ENCODE measurements at places on chromosomes 12 and 14. TPM values are rescaled to one million over a fixed set of nuclear protein-coding genes. Genes with fewer than 3 reads are reported as not detected.

- H3K4me1 ChIP-seq, result no peaks in the 10 kb centered on the region
- peaks cover 4% of the 10 kb centered on the region for H3K27me3 ChIP-seq
- H3K4me3 ChIP-seq, result no peak overlapping the region
- H3K27ac ChIP-seq, result no peak overlapping the region
Observed at GRCh38 chr12:10031771-10032175, 1.3 kb downstream of the CLEC9A start.

Gene ANO2
- 0.10 TPM for total RNA-seq

DNA sequence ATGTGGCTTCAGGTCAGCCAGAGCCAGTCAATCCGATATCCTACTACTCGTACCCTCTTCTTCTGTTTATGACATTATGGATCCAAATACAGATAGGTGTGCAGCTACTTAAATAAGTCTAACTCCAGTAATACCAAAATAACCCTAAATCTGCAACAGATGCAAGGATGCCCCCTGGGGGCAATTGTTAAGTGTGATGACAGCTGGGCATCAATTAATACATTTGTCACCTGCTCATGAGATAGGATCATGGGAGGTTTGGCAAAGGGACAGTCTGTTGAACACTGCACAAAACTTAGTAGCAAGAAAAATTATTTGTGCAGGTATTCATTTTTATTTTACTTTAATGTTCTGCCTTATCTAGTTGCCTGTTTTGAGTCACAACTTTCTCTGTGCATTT is 83.2 kb downstream of the SLC38A6 start:
- no peak overlapping the region for H3K4me3 ChIP-seq
- H3K27ac ChIP-seq, result no peak overlapping the region
- H3K36me3 ChIP-seq, result no peaks in the 10 kb centered on the region
- no peaks in the 10 kb centered on the region for H3K4me1 ChIP-seq
- DNase-seq, result peak; percentile 44

Gene EIF2S3B
- 0.62 TPM for total RNA-seq

Gene ADAM20
- 0.72 TPM for total RNA-seq

- H3K27me3 ChIP-seq, result no peaks in the 10 kb centered on the region
- peak; percentile 67 for DNase-seq
- H3K4me1 ChIP-seq, result peaks cover 6% of the 10 kb centered on the region
- H3K27ac ChIP-seq, result no peak overlapping the region
Observed at GRCh38 chr12:104420868-104421267, 35.9 kb upstream of the CHST11 start.

Gene RGS6
- total RNA-seq, result 0.69 TPM

DNA sequence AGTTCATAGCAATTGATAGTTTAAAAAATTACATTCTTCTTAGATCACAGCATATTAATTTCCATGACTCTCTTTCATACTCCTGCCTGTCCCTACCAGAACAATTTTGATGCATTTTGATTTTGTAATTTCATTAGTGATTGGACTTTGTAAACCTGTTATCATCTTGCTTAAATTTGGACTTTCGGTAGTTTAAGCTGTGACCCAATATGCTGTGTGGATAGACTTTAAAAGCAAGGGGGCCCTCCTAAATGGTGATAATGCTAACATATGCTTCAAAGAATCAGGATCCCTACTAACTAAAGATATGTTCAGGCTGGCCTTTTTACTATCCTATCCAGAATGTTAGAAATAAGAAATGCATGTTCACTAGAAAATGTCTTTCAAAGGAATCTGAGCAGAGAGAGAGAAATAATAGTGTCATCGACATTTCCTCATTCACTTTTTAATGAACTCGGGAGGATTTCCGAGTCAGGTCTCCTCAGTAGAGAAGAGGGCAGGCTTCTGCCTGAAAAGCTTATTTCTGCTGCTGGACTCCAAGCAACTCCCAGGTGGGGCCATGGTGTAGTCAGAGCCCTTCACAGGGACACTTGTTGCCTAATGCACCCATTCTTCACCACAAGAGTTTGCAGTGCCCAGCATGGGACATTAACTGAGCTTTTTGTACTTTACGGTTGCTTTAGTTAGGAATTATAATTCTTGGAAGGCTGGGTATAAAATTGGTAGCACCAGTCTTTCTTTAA is 16.7 kb downstream of the SLC38A4 start:
- H3K27ac ChIP-seq, result no peak overlapping the region
- no peak for DNase-seq
- no peaks in the 10 kb centered on the region for H3K36me3 ChIP-seq
- no peak overlapping the region for H3K4me3 ChIP-seq
- H3K27me3 ChIP-seq, result peaks cover 2% of the 10 kb centered on the region

DNA sequence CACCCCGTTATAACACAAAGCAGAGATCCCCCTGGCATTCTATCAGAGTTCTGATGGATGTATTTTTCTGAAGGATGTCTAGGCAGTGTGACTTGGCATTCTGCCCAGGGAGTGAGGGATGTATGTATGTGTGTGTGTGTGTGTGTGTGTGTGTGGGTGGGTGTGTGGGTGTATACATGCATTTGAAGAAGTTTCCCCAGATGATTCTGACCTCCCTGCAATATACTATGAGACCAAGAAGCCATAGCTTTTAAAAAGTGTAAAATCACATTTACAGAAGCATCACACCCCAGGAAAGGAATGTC is 59.7 kb upstream of the NAP1L1 start:
- peaks cover 11% of the 10 kb centered on the region for H3K4me1 ChIP-seq
- H3K4me3 ChIP-seq, result no peak overlapping the region
- no peak for DNase-seq
- H3K36me3 ChIP-seq, result no peaks in the 10 kb centered on the region

DNA sequence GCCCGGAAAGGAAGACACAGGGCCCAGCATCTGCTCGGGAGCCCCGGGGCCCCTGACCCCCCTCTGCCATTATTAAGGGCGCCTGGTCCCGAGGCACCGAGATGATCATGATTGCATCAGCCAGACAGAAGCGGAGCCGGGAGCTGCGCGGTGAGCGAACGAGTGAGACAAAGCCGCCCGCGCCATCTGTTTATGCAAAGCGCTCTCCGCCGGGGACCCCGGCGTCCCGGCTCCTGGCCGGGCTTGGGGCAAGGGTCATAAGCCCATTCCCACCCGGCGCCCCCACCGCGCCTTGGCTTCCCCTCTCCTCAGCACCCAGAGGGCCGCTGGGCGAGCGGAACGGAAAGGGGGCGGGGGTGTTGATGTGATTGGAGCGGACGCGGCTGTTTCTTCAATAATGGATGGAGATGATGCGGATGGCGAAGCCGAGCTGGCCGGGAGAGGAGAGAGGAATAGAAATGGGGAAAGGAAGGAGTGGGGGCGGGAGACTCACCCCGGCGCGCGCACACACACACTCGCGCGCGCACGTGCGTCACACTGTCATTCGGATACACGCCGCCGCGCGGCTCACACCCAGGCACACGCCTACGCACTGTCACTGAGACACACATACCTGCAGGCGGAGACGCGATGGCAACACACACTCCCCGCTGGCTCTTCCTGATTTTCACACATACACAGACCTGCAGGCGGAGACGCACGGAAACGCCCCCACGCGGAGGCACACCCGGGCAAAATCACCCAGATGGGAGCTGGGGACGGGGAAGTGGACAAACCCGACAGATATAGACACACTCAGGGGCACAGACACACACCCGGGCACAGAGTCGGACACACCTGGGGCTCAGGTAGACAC is 10.7 kb downstream of the STAC3 start:
- peaks cover 87% of the 10 kb centered on the region for H3K4me1 ChIP-seq
- H3K36me3 ChIP-seq, result no peaks in the 10 kb centered on the region

Gene TAS2R13
- 1.4 TPM for total RNA-seq

Gene PMEL
- 0.69 TPM for total RNA-seq

DNA sequence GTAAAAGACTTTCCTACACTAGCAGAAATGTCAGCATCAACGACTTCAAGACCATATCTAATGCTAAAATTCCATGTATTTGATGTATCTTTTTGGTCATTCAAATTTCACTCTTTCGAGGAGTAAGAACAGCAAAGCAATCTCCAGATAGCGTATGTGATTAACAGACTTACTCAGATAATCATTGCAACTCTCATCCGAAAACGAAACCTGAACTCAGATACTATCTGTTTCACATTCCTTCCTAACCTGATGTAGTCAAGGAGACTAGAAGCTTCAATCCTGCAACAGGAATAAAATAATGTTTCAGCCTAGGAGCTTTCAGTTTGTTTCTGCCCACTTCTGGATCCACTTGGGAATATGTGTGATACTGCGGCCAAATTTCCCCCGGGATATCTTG is 286.3 kb downstream of the NUAK1 start:
- no peak overlapping the region for H3K4me3 ChIP-seq
- H3K27me3 ChIP-seq, result no peaks in the 10 kb centered on the region
- H3K27ac ChIP-seq, result no peak overlapping the region
- H3K4me1 ChIP-seq, result no peaks in the 10 kb centered on the region
